ENCODE measurements at places on chromosomes 1 and 21.

DNA sequence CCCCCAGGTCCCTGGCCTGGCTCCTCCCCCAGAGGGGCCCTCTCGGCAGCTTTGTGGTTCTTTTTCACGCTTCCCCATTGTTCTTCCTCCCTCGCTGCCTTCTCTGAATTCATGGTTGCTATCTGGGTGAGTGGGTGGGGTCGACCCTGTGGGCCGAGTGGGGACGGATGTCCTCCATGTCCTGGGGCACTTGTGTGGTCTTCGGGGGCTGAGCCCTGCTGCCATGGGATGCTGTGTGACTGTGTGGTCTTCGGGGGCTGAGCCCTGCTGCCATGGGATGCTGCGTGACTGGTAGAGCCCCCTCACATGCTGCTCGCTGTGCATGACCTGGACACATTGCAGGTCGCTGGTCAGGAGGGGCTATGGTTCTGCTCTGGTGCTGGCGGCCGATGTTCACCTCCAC is 21.6 kb upstream of the DIP2A start:
- no peak for DNase-seq

- DNase-seq = no peak
These were observed 71.8 kb upstream of the ECE1 start for GRCh38 chr1:21362096-21362495.

DNA sequence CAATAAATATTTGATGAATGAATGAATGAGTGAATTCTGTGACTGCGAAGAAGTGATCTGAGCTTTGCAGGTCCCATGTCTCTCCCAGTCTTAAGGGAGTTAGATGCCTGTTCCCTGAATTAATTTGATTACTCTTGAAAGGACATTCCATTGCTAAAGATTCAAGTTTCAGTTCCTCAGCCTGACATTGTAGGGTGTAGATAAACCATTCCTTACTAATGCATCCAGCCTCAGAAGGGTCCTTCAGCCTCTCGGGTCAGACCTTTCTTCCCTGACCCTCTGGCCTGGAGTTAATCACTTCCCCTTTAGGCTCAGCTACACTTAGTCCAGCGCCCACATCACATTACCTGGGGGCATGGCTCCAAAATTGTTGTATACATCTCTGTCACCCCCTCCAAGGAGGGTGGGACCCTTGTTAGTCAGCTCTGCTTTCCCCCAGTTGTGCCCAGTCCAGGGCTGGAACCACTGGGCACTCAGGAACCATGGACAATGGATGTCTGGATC is 2.6 kb downstream of the INSRR start:
- DNase-seq = no peak

DNA sequence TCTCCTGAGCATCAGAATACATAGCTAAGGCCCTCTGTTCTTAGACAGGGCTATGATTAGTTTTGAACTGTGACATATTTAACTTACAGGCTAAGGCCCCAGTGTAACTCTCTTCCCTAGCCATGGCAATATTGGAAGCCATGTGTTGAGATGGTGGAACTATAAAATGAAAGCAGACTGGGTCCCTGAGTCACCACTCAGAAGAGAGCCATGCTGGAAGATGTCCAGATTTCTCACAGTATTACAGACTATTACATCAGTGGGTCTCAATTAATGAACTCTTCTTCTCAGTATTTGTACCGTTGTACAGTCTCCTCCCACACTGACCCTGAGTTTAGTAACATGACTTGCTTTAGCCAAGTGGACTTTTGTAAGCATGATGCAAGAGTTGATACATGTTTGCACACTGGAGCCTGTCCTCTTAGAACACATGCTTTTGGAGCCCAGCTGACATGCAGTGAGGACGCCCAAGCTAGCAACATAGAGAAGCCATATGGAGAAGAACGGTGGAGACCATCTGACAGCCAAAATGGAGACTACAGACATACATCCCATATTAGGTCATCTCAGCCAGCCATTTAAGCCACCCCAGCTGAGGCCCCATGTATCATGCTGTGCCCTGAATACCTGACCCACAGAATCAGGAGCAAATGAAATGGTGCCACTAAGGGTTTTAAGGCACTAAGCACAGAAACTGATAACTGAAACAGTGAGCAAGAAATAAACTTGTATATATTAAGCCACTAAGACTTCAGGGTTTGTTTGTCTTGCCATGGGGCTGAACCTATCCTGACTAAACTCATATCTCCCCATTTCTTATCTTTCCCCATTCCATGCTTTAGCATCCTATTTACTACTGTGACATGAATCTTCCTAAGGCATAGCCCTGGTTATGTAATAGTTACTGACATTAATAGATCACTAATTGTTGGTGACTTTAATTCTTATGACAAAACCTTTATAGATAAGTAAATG is 24.4 kb downstream of the TBX15 start:
- no peak for DNase-seq

- DNase-seq = no peak
These were observed 16.4 kb downstream of the ALDH4A1 start for GRCh38 chr1:18886003-18886335.

DNA sequence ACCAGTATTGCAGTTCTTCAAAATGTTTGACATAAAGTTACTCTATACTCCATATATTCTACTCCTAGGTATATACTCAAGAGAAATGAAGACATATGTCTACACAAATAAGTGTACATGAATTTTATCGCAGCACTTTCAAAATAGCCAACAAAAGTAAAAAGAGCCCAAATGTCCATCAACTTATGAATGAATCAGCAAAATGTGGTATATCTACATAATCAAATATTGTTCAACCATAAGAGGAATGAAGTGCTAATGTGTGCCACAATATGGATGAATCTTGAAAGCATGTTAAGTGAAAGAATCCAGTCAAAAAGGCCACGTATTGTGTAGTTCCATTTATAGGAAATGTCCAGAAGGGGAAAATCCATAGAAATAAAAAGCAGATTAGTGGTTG is 98.6 kb upstream of the F3 start:
- DNase-seq = no peak

GRCh38 chr1:15215116-15215515 is 31.9 kb upstream of the FHAD1 start:
- no peak for DNase-seq

DNA sequence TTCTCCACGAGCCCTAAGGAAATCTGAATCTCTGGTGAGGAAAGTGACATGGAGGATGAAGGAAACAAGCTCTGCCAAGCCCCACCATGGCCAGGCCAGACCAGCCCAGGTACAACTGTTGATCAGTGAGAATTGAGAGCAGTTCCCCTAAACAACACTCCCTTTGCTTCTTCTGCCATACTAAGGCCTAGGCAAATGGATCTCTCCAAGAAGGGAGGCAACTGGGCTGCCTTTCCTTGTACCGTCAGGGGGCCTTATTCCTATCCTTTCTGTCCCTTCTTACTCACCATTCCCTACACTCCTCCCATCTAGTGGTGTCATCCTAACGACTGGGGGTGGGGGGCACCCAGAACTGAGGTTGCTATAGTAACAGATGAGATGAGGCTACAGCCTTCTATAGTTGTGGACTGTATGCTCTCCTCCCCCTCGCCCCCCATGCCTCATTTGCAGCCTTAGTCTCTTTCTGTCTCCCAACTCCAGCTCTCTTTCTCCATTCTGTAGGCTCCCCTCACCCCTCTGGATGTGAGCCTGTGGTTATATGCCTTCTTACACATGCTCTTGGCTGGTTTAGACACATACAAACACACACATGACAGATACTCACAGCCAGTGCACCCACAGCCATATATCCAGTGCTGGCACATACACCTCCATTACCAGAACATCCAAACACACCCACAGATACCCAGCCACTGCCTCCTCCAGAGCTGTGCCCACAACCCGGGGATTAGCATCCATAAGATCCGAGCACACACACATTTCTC is 3.6 kb downstream of the PEA15 start:
- DNase-seq = no peak

DNA sequence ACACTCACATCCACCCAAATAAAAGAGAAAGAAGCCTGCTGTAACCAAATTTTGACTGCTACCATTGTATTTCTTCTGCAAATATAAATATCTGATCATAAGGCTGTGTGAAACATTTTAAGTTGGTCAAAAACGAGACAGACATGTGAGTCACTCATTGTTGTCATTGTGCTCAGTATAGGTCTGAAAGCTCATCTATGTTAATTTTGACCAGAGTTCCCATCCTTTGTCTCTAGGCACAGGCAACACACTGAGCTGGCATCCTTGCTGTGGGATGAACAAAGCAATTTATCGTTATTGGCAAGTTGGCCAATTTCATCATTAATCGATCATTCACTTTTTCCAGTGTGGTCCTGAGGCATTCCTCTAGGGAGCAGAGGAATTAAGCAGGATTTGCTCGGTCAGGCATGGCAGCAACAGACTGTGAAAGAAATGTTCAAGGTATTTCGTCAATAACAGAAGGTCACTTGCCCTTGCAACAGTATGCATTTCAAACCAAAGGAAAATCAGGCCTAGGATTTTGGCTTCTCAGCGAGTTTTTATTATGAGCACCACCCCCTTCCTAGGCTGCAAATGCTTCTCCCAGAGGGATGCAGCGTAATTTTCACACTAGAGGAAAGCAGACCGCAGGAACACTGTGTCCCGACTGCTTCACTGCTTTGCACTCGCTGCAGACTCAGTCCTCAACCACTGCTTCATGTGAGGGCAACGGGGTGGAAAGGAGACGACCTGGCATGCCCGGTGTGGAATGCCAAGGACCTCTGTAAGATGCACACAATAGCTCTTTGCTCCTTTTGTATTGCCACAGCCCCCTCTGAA is 87.9 kb upstream of the SMYD2 start:
- DNase-seq = no peak

- DNase-seq = no peak
These were observed 4.6 kb upstream of the ETS2 start for GRCh38 chr21:38800924-38801744.

DNA sequence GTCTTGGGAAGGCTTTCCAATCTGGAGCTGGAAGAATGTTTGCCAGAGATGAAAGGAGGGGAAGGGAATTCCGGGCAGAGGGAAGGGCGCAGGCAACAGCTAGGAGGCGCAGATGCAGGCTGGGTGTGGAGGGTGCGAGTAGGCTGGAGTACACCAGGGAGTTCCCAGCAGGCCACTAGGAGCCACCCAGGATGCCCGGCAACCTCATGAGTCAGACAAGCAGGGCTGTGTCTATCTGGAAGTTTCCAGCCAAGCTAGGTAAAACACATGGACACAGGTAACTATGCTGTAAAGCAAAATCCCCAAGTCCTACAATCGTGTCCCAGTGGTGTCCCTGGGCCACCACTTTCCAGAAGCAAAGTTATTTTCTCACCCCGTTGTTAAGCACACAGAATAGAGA is 990 bp upstream of the NBL1 start:
- DNase-seq = no peak

DNA sequence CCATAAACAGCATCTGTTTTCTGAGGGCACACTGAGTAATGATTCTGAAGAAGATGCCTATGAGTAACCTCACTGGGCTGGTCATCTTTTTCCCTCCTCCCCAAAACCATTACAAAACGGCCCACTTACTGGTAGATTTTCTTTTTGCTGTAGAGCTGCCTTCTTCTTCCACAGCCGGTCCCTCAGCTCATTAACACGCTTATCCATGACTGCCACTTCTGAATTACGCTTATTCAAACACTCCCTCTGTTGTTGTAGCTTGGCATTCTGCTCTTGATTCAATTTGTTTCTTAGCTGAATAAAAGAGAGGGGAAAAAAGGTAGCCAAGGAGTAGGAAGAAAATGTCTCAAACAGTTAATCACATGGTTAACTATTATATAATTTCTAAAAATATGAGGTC is 43.1 kb downstream of the TP53BP2 start:
- DNase-seq = no peak

DNA sequence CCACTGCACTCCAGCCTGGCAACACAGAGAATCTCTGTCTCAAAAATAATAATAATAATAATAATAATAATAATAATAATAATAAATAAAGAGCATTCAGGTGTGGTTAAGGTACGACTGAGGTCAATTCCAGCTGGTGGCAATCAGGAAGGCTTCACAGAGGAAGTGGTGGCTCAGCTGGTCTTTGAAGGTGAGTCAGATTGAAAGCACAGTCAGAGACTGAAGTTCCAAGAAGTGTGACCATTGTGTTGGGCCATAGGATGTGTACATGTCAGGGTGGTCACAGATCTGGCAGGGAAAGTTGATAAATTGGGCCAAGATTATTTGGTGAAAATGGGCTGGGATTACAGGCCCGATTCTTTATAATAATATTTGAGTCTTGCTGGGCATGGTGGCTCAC is 31.0 kb upstream of the MED18 start:
- no peak for DNase-seq

GRCh38 chr1:168127503-168127902 is 9.2 kb downstream of the GPR161 start:
- DNase-seq = no peak

DNA sequence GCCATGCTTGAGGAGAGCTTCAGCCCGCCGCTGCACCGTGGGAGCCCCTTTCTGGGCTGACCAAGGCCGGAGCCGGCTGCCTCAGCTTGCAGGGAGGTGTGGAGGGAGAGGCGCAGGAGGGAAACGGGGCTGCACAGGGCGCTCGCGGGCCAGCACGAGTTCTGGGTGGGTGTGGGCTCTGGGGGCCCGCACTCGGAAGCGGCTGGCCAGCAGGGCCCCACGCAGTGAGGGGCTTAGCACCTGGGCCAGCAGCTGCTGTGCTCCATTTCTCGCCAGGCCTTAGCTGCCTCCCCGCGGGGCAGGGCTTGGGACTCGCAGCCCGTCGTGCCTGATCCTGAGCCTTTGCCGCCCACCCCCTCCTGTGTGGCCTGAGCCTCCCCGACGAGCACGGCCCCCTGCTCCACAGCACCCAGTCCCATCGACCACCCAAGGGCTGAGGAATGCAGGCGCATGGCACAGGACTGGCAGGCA is 1554.0 kb downstream of the KCNT2 start:
- DNase-seq = no peak

DNA sequence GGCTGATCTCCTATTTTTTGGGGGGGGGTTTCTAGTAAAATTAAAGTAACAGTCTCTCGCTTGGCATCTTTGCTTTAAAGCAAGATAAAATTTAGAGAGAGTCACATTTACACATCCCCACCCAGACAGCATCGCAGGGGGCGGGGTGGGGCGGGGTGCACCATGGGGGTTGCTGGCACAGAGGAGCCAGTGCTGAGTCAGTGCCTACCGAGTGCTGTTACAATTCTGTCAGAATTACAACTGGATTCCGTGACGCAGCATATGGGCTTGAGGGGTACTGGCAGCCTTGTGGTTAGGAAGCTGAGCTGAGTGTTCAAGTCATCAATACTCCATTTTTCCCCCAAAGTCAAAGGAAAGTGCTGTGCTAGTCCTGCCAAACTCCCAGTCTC is 175.9 kb downstream of the PRDM16 start:
- DNase-seq = no peak

- no peak for DNase-seq
These were observed 68.3 kb upstream of the BCAR3 start for GRCh38 chr1:93749894-93750301.

DNA sequence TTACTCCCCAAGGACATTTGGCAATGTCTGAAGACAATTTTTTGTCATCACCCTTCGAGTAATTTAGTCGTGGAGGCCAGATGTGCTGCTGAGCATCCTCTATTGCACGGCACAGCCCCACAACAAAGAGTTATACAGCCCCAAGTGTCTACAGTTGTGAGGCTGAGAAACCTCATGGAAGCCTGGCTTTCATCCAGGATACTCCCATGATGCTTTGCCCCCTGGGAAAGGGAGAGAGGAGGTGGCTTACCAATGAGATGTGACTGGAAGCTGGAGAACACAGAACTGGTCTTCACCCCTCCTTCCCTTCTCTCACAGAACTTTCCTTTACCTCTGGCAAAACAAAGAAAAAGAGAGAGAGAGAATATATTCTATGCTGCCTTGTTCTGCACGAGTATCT is 150.9 kb upstream of the VAMP3 start:
- DNase-seq = no peak
